ENCODE measurements at places on chromosomes 7 and 10.

DNA sequence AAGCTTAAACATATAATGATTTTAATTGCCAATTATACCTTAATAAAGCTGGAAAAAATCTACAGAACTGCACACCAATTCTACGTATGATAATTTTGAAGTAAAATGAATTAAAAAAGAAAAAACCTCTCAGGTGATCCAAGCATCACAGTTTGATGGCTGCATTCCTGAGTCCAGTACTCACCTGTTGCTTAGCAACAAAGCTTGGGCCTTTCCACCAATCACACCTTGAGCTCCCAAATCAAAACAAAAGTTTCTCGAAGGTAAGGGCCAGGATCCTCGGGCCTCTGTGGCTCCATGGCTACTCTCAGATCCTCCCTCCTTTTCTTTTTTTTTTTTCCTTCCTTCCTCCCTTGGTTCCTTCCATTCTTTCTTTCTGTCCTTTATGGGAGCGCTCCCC is 137.2 kb upstream of the PCBD1 start:
- no peak for DNase-seq

DNA sequence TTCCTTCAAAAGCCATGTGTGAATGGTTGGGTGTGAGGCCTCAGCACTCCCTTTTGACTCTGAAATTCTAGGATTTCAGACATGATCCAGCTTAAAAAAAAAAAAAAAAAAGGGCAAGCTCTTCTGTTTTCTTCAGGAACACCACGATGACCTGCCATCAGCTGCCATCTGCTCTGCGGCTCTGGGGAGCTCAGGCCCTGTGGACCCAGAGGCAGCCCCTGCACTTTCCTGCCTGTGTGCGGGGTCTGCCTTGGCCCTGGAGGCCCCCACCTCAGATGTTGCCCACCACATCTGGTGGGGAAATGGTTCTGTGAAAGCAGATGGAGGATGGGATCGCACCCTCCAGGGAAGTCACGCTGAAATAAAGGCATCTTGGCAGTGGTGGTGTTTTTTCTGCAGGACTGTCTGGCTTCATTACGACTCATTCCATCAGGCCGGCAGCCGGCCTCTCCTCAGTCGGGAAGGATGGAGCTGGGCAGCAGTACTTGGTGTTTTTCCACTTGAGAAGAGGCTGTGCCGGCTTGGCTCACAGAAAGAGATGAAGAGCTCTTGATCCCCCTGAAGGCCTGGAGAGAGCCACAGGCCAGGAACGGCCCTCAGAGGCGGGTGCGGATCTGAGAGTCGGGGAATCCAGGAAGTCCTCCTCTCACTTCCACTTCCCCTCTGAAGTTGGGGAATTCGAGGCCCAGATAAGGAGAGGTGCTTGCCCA is 66.1 kb upstream of the AQP1 start:
- DNase-seq, result no peak

- no peak for DNase-seq
These were observed 44.1 kb downstream of the NPY start for GRCh38 chr7:24328050-24328449.

GRCh38 chr10:113369365-113369694 is 183.5 kb upstream of the HABP2 start:
- DNase-seq, result no peak

GRCh38 chr10:15805395-15806058 is 54.8 kb downstream of the MINDY3 start:
- no peak for DNase-seq

DNA sequence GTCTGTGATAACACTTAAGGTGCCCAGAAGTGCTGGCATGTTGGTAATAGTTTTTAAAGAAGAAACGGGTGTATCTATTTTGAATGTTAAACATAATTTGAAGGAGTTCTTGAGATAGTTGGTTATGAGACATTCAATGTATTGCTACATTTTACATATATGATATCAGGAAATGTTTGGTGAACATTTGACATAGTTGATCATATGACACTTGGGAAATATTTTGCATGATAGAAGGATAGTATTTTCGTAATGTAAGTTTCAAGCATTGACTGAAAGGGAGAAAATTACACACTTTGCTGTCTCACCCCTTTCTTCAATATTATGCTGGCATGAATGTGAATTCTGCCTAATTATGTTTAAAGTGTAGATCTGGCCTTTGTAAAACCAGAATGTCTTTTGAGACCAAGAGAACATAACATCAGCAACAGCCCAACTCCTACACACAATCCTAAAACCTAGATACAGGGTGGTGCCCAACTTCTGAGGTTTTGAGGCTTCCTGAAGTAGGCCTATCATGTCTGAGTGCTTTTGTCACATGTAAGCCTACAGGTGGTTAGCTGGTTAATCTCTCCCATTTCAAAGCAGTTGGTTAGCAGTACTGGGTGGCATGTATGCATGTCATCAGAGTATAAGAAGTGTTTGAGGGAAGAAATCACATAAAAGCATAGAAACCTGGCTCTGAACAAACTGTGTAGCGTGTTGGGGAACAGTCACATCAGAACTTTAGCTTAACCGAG is 2.1 kb downstream of the ADD3 start:
- DNase-seq, result no peak

DNA sequence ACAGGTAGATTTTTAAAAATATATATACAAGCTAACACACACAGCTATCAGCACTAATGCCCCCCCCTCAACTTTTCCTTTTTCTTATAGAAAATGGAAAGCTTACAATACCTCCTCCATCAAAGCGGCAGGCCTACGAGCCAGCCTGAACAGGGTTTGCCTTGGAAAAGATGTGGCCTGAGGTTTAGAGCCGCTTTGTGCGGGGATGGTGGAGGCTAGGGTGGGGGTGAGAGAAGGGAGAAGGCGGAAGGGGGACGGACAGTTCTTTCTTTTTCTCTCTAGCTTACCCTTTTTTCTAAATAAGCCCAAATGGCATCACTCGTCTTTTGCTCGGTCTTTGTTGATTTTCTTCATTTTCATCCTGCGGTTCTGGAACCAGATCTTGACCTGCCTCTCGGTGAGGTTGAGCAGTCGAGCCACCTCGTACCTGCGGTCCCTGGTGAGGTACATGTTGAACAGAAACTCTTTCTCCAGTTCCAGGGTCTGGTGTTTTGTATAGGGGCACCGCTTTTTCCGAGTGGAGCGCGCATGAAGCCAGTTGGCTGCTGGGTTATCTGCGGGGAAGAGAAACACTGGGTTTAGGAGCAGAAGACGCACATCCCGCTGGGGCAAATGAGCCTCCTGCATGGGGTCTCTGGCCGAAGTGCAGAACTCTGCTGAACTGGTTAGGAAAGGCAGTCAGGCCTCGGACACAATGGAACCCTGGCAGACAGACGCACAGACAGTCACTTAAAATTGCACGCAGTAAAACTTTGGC is 1.9 kb downstream of the HOXA9 start:
- DNase-seq, result no peak

DNA sequence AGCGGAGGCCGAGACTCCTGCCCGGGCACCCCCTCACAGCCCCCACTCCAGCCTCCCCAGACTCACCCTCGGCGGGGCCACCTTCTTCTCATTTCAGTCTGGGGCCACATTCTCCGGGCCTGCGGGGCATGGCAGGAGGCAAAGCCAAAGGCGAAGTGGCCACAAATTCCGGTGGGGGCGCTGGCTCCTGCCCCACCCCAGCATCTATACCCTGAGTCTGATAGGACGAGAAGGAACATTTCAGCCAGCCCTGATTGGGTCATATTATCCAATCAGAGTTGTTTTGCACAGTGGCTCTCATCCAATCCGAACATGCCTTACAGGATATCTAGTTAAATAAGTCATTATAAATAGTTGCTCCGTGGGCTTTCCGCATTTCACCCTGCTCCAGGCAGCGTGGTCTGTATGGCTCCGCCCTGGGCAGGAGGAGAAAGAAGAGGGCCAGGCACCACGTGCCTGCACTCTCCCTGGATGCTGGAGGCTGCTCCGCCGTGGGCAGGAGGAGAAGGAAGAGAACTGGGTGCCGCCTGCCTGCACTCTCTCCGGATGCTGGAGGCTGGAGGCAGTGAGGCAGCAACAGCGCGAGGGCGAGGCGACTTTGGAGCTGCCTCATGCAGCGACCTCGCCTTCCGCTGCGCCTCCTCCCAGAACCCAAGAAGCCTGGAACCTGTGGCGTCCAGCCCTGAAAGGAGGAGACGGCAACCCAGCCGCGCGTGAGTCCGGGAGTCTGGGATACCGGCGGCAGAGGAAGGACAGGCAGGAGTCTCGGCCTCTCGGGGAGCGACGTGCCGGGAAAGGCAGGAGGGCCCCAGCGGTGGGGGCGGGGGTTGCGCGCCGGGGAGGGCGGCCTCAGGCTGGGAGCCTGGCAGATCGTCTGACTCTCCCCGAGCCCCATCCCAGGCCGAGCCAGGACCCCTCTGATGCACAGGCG is 162.9 kb downstream of the ZNF33B start:
- DNase-seq, result no peak

- DNase-seq, result no peak
These were observed 206.6 kb downstream of the ACTR3B start for GRCh38 chr7:152966189-152966588.

DNA sequence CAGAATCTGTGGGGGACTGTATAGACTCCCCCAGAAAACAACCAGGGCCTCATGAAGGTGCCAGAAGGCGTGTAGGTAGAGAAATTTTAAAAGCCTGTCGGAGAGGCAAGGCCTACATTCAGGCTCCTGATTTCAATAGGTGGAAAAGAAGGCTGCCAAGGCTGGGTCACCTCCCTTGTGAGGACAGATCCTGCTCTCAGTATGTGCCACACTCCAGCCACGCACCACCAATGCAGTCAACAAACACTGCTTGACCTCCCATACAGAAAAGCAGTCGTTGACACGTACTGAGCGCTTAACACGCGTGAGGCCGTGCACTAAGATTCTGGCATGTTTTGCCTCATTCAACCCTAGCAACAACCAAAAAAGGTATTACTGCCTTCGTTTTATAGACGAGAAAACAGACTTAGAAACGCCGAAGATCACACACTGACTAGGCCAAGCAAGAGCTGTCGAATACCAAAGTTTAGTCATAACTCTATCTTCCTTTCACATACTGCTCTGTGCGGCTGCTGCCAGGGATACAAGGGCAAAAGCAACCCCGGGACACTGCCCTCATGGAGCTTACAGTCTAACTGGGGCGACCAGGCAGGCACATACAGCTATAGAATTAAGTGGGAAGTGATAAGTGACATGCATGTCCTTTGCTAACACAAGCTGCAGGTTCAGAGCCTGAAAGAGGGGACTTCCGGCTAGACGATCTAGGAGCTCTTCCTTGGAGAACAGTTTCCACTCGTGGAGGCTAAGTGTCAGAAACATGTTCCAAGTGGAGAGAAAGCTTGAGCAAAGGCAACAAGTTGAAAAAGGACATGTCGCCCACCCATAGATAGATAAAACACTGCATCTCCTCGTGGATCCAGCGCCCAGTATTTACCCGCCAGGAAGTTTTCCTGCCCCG is 797 bp upstream of the NKX2-3 start:
- no peak for DNase-seq

Data from stimulated activated CD4-positive, alpha-beta T cell treated with anti-CD3 and anti-CD28 coated beads, Interleukin-15, amount 100 ng/mL, for 1 hour (primary cell).